ENCODE measurements at places on chromosomes 13 and 19.

- DNase-seq: no peak
Measured at GRCh38 chr13:20848203-20848602, 54.3 kb downstream of the XPO4 start.

DNA sequence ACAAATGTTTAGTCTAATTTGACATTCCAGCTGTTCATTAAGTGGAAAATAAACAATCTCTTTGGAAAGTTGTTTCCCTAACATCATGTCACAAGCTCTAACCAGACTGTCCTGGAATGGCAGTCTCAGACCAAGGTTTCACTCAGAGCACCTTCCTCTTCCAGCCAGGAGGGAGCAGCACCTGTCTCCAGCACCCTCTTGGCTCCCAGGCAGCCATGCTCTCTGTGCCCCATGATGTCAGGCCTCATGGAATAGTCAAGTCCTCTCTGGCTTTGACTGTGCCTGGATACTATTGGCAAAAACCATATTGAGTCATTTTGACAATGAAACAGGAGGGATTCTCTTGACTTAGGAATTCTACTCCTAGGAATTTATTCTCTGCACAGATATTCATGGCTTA, 171.4 kb downstream of the OXGR1 start:
- DNase-seq: no peak

GRCh38 chr19:44869733-44870470, 21.2 kb upstream of the TOMM40 start:
- DNase-seq: peak; percentile 93

GRCh38 chr13:60753641-60754040, 356.6 kb downstream of the TDRD3 start:
- DNase-seq: no peak

DNA sequence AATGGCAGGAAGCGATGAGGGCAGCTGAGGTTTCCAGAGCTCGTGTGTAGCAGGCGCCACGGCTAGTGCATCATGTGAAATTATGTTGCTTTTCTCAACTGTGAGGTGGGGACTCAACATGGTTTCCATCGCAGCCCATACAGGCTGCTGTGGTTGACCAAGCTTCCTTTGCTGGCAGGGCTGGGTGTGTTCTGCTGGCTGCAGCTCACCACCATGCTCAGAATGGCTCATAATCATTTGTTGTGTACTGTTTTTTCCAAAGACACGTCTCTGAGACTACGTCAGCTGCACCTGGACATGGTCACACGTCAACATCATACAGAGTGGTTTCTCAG, 16.1 kb upstream of the RASA3 start:
- DNase-seq: no peak

- DNase-seq: no peak
Measured at GRCh38 chr19:11260996-11261395, 1.3 kb downstream of the DOCK6 start.

DNA sequence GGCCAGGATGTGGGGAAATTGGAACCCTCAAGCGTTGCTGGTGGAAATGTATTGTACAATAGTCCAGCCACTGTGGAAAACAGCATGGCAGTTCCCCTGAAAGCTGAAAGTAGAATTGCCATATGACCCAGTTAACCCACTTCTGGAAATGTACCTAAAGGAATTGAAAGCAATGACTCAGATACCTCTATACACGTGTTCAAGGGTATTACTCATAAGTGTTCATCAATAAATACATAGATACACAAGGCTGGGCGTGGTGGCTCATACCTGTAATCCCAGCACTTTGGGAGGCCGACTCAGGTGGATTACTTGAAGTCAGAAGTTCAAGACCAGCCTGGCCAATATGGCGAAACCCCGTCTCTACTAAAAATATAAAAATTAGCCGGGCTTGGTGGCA, 71.9 kb upstream of the IRS2 start:
- DNase-seq: no peak

DNA sequence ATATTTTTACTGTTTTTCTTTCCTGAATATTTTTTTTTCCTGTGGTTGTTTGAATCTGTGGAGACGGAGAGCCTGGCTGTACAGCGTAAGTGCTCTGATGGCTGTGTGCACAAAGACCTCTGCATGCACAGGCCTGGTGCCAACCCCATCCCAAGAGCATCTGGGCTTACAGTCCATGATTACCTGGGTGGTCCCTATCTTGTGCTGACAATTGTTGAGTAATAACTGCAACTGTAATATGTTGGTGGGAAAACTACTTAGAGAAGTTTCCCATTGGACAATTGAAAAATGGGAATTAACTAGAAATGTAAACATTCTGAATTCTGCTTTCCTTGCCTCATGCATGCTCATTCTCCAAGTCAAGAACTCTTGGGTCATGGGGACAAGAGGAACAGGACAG, 268.7 kb downstream of the SHISA2 start:
- no peak for DNase-seq

- DNase-seq: no peak
Measured at GRCh38 chr19:28549680-28550277, 663.2 kb downstream of the UQCRFS1 start.

DNA sequence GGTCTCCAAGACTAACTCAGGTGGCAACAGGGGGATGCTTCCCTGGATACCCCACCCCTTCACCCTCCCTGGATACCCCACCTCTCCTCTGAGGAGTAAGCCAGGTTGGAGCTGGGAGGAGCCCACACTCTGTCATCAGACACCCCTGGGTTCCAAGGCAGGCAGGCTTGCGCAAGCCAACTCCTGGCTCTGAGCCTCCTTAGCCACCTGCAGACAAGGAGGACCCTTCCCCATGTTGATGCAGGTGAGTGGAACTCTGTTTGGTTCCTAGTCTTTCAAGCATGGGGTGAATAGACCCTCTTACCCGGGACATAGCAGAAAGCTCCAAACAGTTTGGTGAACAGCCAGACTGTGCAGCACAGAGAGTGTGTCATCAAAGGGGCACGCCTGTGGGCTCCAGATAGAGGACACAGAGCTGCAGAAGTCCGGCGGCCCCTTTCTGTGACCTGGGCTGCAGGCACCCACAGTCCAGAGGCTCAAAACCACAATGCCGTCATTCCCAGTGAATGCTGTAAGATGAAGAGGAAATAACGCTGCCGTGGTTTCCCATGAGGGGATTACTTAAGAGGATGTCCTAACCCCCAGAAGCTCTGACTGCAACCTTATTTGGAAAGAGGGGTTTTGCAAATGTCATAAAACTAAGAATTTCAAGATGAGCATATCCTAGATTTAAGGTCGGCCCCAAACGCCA, 12.1 kb upstream of the HAS1 start:
- peak; percentile 99 for DNase-seq

DNA sequence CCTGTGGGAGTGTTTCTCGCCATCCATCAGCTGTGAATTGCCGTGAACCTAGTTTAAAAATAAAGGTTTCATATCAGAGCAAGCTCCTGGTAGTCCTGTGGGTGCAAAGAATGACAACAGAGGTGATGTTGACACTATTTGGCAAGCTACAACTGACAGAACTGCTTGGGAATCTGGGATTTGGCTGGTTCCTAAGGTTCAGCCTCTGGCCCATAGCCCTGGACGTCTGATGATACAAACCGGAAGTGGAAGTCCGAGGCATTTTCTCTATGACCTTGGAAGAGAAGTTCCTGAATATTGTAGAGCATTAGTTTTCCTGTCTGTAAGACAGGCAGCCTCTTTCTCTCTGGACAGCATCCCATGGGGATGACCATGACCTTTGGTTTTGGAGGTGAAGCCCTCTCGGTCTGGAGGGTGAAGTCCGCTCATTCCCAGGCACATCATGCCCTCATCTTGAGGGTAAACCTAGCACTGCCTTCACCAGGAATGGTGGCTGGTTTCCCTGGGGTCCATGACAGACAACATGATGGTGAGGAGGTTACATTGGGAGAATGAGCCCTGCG, 29.1 kb downstream of the GATAD2A start:
- DNase-seq: no peak

GRCh38 chr19:12230751-12231733, 63.6 kb downstream of the ZNF44 start:
- DNase-seq: no peak

DNA sequence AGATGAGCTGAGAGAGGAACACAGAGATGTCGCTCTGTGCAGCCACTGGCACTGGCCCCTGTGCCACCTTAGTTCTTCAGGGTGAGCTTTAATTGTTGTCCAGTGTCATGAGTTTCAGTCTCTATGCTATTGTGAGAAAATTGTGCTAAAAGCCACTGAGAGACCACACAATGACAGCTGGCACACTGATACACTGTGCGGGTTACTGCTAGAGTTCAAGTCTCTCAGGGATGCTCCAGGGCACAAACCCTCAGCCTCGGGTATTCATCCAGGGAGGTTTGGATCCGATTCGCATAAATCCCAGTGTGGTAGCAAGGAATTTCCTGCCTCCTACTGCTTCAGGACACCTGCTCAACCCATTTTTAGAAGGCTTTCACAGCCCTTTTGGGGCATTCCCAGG, 68.1 kb upstream of the EDNRB start:
- no peak for DNase-seq

DNA sequence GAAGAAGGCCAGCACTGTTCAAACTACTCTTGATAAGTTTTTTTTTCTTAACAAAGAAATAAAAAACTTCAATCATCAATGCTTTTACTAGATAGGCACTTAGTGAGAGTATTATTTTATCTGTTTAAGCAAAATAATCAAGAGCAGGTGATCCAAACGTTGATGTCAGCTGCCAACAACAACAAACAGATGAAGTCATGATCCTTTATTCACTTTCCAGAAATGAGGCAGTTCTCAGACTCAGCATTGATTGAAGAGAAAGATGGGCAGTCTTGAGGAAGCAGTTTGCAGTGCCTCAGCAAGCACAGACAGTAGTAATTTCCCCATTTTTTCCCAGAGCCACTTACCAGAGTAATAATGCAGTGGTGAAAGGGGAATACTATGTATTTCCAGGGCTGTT, 38.4 kb upstream of the CSNK1A1L start:
- DNase-seq: no peak

DNA sequence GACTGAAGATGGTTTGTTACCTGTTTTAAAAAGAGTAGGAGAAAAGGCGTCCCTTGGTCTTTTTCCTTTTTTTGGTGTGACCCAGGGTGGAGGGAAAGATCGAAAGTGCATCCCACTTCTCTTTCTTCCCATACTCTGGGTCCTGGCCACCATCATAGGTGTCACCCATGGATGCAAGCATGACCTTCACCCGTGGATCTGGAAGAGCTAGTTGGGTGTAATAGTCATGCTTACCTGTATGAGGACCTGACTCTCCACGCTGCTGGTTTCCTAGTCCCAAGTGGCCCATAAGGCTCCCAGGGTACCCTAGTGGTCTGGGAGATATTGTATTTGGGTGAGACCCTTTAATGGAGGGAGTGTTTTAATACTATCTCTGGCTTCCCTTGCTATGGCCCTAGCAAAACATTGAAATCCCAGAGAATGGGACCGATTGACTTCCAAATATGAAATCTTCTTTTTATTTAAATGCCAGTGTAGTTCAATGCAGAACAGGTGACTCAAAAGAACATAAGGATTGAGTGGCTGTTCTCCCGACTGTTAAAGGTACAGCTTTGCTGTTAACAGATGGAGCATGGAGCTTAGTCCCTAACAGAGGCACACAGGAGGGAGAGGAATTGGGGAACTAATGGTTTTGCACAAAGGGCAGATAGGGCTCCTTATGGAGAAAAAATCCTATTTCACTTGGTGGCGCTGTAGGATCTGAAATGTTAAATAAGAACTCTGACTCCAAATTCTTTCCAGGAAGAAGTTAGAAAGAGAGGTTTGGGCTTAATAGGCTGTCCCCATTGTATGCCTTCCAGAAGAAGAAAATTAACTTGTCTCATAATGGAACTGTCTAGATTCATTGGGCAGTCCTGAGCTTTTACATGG, 7.0 kb upstream of the ZNF550 start:
- peak; percentile 36 for DNase-seq

DNA sequence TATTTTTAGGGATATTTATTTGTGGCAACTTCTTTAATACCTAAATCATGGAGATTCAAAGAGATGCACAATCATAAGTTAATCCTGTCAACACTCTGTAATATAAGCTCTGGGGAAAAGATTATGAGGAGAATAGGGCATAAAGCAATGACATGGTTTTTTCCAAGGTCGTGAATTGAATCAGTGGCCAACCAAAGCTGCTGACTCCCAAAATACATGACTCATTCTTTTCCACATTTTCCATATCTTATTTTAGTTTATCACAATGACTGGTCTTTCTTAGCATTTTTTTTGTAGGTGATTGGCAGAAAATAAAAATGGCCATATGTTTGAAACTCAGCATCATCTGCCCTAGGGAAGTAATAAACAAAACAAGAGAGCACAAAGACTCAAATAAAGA, 28.5 kb upstream of the RBM26 start:
- DNase-seq: no peak

- DNase-seq: no peak
Measured at GRCh38 chr19:1852581-1853128, 4.4 kb upstream of the REXO1 start.

DNA sequence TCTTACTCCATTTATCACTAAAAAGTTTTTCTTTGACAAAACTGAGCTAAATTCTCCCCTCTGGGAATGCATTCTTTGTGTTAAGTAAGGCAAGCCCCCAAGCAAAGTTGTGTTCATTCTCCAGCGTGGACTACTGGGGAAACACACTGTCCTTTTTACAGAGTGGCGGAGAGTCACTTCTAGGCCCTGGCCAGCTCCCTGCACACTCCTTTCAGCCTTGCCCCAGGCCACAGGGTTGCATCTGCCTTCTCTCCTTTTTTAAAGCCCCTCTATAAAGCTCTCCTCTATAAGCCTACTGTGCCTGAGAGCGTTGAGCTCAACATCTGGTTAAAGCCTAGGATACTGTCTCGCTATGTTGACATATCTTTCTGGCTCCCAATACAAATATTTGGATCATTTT, 803.4 kb downstream of the PCDH17 start:
- DNase-seq: no peak

DNA sequence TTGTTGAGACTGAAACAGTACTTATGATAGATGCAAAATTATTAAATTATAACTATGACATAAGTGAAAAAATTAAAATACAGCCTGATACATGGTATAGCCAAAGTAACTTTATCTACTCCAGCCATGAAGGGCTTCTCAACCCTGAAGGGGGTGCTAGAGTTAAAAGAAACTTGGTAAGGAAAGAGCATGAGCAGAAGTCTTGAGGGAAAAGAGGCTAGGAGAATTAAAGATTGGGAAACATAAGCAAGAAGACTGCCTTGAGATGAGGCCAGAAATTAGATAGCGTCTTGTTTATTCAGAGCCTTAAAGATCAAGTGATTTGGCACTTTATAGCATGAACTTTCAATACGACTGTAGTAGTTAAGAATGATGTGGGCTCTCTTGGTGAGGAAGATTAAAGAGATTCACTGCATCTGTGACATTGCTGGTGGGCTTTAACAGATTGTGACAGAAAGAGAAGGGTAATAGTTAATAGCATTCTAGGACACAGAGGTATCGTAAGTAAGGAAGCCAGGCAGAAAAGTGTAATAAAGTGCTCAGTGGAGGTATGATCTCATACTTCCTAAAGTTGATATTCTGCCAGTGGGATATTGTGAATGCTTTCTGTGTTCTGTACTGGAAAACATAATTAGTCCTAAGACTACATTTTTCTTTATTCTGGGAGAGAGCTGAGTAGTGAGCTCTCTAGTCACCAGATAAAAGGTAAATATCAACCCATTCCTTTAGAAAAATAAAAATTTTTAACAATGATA, 385.4 kb upstream of the PRR20A start:
- DNase-seq: no peak

- no peak for DNase-seq
Measured at GRCh38 chr13:50873467-50873866, 30.0 kb upstream of the DLEU7 start.

GRCh38 chr19:14686411-14686810, 3.4 kb upstream of the ZNF333 start:
- peak; percentile 52 for DNase-seq

- DNase-seq: peak; percentile 76
Measured at GRCh38 chr13:108322206-108322824, 52.8 kb downstream of the TNFSF13B start.

Data from suppressor macrophage treated with lipopolysaccharide for 4 hours (primary cell).